Right atrium auricular region (tissue), 2 donors: ENCODE measurements at places on chromosomes 7 and 10.

- H3K4me1 ChIP-seq, result no peaks in the 10 kb centered on the region
- H3K27ac ChIP-seq, result no peak overlapping the region
- H3K27me3 ChIP-seq, result no peaks in the 10 kb centered on the region
- H3K36me3 ChIP-seq, result no peaks in the 10 kb centered on the region
Observed at GRCh38 chr10:33621101-33621500, 286.6 kb upstream of the NRP1 start.

DNA sequence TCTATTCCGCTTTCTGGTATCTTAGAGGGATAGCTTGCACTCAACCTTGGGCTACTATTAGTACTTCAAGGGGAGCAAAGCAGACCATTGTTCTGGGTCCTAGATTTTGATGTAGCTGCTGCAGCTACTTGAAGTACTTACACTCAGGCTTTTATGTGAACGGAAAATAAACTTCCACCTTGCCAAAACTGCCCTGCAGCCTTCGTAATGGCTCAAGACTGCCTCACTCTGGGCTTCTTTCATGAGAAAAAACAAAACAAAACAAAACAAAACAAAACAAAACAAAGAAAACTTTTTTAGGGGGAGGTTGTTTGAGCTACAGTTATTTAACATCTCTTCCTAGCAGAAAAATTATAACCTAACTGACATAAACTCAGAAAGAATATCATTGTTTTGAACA is 19.4 kb upstream of the EPHB6 start:
- H3K4me3 ChIP-seq, result no peak overlapping the region
- no peaks in the 10 kb centered on the region for H3K36me3 ChIP-seq
- no peaks in the 10 kb centered on the region for H3K4me1 ChIP-seq
- DNase-seq, result no peak

DNA sequence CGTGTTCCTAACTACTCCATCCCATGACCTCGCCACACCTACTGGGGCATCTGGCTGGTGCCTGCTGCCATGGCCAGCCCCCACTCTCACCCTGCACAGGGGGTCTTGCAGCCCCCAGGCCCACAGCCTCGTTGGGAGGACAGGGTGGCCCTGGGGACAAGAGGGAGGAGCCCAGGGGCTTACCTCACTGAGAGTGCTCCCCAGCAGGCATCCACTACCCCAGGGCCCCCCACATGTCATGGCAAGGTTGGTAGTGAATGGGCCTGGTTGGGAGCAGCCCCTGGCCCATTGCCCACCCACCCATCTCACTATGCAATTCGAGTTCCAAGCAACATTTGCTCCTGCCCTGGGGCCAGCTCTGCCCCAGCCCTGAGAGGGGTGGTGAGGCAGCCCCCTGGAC is 24.0 kb upstream of the AMZ1 start:
- H3K4me1 ChIP-seq, result no peaks in the 10 kb centered on the region
- no peaks in the 10 kb centered on the region for H3K27me3 ChIP-seq
- no peak overlapping the region for H3K27ac ChIP-seq
- H3K36me3 ChIP-seq, result no peaks in the 10 kb centered on the region
- H3K4me3 ChIP-seq, result no peak overlapping the region

GRCh38 chr7:92292981-92293380 is 47.2 kb downstream of the ANKIB1 start:
- no peak overlapping the region for H3K27ac ChIP-seq
- no peaks in the 10 kb centered on the region for H3K27me3 ChIP-seq
- no peak for DNase-seq
- no peak overlapping the region for H3K4me3 ChIP-seq
- peaks cover 29% of the 10 kb centered on the region for H3K4me1 ChIP-seq

GRCh38 chr10:98261436-98262277 is 6.3 kb downstream of the LOXL4 start:
- H3K27me3 ChIP-seq, result no peaks in the 10 kb centered on the region
- peaks cover 11% of the 10 kb centered on the region for H3K4me1 ChIP-seq
- peak; percentile 42 for DNase-seq
- H3K36me3 ChIP-seq, result no peaks in the 10 kb centered on the region

GRCh38 chr10:12742771-12743170 is 258.7 kb downstream of the CCDC3 start:
- H3K4me1 ChIP-seq, result no peaks in the 10 kb centered on the region
- no peaks in the 10 kb centered on the region for H3K27me3 ChIP-seq
- no peak overlapping the region for H3K27ac ChIP-seq
- H3K4me3 ChIP-seq, result no peak overlapping the region
- no peak for DNase-seq
- H3K36me3 ChIP-seq, result no peaks in the 10 kb centered on the region

DNA sequence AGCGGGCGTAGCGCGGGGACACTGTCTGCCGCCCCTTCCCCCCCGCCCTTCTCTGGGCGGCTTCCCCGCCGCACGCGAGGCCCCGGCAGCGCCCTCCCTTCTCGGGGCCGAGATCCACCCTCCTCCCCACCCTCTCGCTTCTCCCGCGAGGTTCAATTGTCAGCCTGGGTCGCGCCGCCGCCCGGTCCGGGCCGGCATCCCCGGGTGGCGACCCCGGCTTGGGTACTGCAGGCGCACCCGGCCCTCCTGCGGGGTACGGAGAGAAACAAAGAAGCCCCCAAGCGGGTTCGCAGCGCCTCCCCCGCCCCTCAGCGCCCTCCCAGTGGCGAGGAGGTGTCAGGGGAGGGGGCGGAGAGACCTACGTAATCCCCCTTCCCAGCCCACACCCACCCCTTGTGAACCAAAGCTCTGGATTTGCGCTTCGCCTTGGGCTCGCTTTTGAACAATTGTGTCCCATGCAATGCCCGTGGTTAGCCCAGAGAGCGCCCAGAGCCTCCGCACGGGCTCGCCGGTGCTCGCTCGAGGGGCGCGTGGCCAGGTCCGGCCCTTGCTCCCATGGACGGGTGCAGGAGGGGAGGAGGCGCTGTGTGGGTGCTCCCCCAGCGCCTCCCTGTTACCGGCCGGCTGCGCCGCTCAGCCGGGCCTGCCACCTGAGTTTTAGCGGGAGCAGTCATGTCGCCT is 634 bp downstream of the HECW1 start:
- peaks cover 22% of the 10 kb centered on the region for H3K27me3 ChIP-seq
- H3K4me3 ChIP-seq, result peak overlapping the region; percentile 43
- no peaks in the 10 kb centered on the region for H3K36me3 ChIP-seq
- H3K4me1 ChIP-seq, result no peaks in the 10 kb centered on the region
- no peak overlapping the region for H3K27ac ChIP-seq

DNA sequence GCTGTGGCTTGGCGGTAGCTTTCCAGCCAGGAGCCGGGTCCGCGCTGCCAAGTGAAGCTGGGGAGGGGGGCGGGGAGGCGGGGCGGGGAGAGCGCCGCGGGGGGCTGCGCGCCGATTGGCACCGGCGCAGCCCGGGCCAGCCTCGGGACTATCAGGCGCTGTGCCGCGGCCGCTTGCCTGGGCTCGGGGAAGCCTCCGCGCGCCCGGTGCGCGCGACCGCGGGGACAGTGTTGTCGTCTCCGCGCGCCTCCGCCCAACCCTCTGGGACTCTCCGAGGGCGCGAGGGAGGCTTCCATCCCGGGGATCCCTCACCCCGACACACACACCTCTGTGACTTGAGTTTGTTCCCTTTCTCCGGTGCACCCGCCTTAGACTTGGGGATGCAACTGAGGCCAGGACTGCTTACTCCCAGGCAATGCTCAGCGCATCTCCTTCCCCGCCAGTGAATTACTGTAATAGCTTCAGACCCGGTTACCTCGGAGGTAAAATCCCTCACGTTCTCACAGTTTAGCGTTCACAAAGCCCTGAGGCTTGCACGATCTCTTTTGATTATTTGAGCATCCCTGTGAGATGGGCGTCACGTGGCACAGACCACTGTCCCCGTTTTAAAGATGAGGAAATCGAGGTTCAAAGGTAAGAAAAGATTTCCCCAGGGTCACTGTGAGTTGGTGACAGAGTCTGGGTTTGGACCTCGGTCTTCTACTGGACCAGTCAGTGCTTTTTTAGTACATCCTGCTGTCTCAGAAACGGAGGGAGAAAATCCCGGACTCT is at the start of gene NKX1-2:
Gene NKX1-2 (minus strand): TSS at position 24 of the 771 bp plus-strand sequence. CDS start 92 bp downstream, outside the sequence.
- H3K4me3 ChIP-seq, result peak within 1 kb of the TSS; percentile 29
- no peaks in the 10 kb centered on the region for H3K36me3 ChIP-seq
- H3K27me3 ChIP-seq, result peaks cover 22% of the 10 kb centered on the region

DNA sequence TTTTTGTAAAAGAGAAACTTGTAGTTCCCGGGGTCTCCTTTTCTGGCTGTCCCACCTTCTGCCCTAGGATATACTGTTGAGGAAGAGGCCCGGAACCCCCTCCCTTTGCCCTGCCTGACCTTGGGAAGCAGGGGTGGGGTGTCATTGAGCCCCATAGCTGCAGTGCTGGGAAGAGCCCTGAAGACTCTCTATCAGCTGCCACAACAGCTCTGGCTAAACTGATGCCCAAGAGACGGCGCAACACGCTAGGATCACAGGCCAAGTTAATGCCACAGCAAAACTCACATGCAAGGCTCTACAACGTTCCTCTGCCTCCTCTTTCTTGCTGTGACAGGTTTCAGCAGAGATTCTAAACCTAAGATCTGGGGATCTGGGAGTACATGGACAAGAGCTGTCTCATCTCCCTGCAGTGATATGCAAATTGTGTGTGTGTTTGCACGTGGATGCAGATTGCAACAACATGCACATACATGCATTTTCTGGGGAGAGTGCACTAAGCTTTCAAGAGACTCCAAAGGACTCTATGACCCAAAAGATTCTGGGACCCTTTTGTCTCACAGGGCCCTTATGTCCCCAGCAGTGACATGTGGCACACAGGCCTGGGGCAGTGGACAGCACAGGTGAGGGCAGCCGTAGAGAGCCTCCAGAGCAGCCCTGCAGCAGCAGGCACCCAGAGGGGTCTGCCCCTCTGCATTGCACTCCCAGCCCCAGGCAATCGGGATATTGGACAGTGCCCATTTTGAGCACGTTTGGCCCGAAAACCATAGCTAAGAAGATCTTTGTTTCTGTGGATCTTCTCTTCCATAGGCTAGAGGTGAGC is 2.5 kb downstream of the RASSF4 start:
- H3K27me3 ChIP-seq, result no peaks in the 10 kb centered on the region
- no peaks in the 10 kb centered on the region for H3K36me3 ChIP-seq
- peak overlapping the region; percentile 69 for H3K4me3 ChIP-seq

- H3K4me1 ChIP-seq, result peaks cover 14% of the 10 kb centered on the region
- no peak overlapping the region for H3K27ac ChIP-seq
- H3K36me3 ChIP-seq, result no peaks in the 10 kb centered on the region
- H3K4me3 ChIP-seq, result no peak overlapping the region
- DNase-seq, result no peak
Observed at GRCh38 chr10:44858017-44858371, 53.1 kb upstream of the TMEM72 start.

GRCh38 chr10:49398000-49398861 is 2.3 kb upstream of the DRGX start:
- no peak overlapping the region for H3K4me3 ChIP-seq
- peak; percentile 59 for DNase-seq
- H3K36me3 ChIP-seq, result no peaks in the 10 kb centered on the region
- H3K4me1 ChIP-seq, result peaks cover 38% of the 10 kb centered on the region
- H3K27me3 ChIP-seq, result peaks cover 60% of the 10 kb centered on the region

DNA sequence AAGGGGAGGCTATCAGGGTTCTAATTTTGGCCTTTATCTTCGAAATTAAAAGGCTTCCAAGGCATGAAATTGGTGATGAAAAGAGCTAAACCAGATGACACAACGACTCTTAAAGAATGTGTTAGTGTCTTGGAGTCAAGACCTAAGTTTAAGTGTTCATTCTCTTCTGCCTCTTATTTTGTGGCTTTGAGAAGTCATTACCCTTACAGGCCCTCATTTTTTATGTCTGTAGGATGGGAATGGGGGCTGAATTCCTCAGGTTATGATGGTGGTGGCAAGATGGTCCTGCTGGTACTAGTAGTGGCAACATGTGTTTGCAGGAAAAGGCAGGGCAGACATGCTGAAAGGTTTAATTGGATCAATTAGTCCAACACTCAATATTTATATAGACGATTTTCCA is 15.4 kb downstream of the TAS2R60 start:
- DNase-seq, result no peak
- no peaks in the 10 kb centered on the region for H3K27me3 ChIP-seq
- H3K27ac ChIP-seq, result no peak overlapping the region

- DNase-seq, result no peak
- H3K4me1 ChIP-seq, result no peaks in the 10 kb centered on the region
- H3K4me3 ChIP-seq, result no peak overlapping the region
- peak overlapping the region; percentile 85 for H3K27ac ChIP-seq
Observed at GRCh38 chr10:95536017-95536416, 25.2 kb downstream of the SORBS1 start.

- DNase-seq, result no peak
- no peaks in the 10 kb centered on the region for H3K36me3 ChIP-seq
- no peak overlapping the region for H3K27ac ChIP-seq
Observed at GRCh38 chr10:129894698-129895097, 69.4 kb downstream of the EBF3 start.

- no peaks in the 10 kb centered on the region for H3K36me3 ChIP-seq
- no peak for DNase-seq
- no peak overlapping the region for H3K4me3 ChIP-seq
Observed at GRCh38 chr10:19043431-19043830, 5.2 kb upstream of the MALRD1 start.

- H3K27me3 ChIP-seq, result no peaks in the 10 kb centered on the region
- no peaks in the 10 kb centered on the region for H3K36me3 ChIP-seq
- H3K4me3 ChIP-seq, result no peak overlapping the region
Observed at GRCh38 chr7:135741905-135742304, 6.7 kb downstream of the FAM180A start.

DNA sequence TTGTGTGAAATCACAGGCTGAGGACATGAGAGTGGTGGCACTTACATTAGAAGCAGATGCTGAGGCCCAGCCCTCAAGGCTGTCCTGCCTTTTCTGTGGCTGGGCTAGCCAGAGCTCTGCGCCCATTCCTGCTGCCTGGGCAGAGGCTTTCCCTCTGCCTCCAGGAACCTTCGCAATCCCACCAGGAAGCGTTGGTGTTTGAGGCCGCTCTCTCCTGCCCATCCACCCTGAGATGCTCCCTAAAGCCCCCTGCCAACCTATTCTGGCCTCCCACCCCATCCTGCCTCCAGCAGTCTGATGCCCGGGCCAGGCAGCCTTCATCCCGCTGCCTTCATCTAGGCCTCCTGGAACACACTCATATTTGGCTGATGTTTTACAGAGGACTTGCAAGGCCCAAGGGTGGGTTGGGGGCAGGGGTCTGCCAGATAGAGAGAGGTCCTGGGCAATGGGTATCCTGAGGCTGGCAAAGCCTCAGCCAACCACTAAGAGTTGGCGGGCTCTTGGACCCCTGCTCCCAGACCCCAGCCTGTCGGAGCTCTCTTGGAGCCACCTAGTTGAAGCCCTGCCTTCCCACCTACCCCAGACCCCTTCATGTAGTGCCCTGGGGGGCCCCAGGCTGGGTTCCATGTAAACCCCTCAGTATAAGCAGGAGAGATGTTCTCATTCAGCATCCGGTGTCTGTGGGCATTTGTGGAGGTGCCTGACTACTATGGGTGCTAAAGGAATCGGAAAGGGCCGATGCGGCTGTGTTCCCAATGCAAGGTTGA is 32.7 kb downstream of the LDB3 start:
- H3K4me1 ChIP-seq, result peaks cover 26% of the 10 kb centered on the region
- no peaks in the 10 kb centered on the region for H3K27me3 ChIP-seq
- peaks cover 63% of the 10 kb centered on the region for H3K36me3 ChIP-seq
- DNase-seq, result no peak
- H3K27ac ChIP-seq, result peak overlapping the region; percentile 31
